Stimulated activated naive CD8-positive, alpha-beta T cell treated with anti-CD3 and anti-CD28 coated beads, Interleukin-15, amount 100 ng/mL, for 72 hours (primary cell): ENCODE measurements at places on chromosomes 7 and 10.
A peak's percentile ranks its signal among the peaks of the same experiment; 100 is the strongest.

GRCh38 chr7:128011131-128011661, 20.0 kb downstream of the LRRC4 start:
- DNase-seq: no peak

DNA sequence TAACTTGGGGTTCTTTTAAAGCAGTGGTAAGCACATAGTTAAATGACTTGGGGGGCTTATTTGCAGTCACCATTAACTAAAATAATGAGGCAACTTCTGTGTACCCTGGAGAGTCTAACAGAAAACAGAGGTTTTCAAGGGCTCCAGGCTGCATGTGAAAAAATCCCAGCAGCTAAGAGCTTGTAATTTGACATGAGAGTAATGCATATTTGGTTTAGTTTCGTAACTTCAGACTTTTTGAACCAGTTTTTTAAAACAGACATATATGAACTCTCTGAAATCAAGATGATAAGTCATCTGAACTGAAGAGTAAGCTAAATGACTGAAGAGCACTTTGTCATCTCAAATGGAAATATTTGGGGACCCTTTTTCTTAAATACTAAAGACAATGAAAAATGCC, 40.2 kb upstream of the IFRD1 start:
- DNase-seq: no peak

GRCh38 chr10:14162061-14162460, 168.7 kb downstream of the FRMD4A start:
- no peak for DNase-seq

GRCh38 chr7:92797693-92798092, 38.7 kb downstream of the CDK6 start:
- no peak for DNase-seq

- DNase-seq: no peak
These were observed 488 bp downstream of the ABCF2 start for GRCh38 chr7:151226560-151226874.

DNA sequence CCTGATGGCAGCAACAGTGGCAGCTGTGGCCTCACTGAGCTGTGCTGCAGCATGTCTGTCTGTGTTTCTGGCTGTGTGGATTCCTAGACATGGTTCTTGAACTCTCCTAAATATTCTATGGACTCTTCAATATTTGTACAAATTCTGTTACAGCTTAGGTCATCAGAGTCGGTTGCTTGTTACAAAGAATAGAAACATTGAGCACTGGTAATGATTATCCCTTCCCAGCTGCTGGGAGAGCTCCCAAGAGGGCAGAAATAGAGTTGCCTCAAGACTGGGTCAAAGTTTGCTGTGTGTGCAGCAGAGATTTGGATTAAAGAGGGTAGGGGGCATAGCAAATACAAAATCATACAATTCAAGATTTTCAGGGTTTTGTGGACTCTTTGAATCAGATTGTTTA, 337.1 kb upstream of the AKR1E2 start:
- no peak for DNase-seq

- DNase-seq: no peak
These were observed 44.6 kb downstream of the WDR37 start for GRCh38 chr10:1100691-1101368.

- DNase-seq: no peak
These were observed 307.4 kb downstream of the FZD1 start for GRCh38 chr7:91571601-91572000.

DNA sequence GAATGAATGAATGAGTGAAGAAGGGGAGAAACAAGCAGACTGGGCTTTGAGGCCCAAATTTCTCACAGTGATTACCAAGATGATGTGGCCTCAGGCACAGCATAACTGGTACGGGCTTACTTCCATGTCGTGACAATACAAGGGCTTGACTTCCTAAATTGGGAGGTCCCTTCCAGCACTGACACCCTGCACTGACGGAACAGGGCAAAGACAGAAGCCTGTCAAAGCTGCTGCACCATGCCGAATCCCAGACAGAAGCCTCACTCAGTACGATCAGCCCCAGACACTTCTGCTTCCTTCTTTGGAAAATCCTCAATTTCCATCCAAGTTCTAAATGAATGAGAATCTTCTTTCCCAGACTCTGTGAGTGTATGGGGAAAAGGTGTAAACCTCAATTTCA, 51.9 kb downstream of the GNA12 start:
- no peak for DNase-seq

- no peak for DNase-seq
These were observed 25.5 kb downstream of the RBM17 start for GRCh38 chr10:6114299-6114698.

DNA sequence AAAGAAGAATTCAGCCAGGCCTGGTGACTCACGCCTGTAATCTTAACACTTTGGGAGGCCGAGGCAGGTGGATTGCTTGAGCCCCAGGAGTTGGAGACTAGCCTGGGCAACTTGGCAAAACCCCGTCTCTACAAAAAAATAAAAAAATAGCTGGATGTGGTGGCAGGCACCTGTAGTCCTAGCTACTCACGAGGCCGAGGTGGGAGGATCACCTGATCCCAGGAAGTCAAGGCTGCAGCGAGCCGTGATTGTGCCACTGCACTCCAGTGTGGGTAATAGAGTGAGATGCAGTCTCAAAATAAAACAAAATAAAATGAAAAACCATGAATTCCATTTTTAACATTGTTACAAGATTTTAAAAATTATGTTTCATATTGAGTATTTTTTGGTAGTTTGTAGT, 988.9 kb upstream of the ZNF722 start:
- DNase-seq: no peak

DNA sequence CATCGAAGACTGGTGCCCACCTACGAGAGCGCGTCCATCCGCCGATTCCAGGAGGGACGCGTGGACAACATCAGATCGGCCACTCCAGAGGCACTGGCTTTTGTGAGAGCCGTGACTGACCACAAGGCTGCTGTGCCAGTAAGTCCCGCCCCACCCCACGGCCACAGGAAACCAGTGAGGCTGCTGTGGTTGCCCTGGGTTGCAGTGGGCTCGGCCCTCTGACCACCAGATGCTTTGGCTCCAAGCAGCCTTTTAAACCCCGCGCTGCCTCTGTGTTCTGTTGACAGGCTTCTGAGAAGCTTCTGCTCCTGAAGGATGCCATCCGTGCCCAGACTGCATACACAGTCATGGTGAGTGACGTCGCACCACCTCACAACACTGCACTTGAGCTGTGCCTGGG, 24.4 kb upstream of the C10orf53 start:
- no peak for DNase-seq

GRCh38 chr10:104445359-104445758, 91.7 kb downstream of the CFAP58 start:
- no peak for DNase-seq

DNA sequence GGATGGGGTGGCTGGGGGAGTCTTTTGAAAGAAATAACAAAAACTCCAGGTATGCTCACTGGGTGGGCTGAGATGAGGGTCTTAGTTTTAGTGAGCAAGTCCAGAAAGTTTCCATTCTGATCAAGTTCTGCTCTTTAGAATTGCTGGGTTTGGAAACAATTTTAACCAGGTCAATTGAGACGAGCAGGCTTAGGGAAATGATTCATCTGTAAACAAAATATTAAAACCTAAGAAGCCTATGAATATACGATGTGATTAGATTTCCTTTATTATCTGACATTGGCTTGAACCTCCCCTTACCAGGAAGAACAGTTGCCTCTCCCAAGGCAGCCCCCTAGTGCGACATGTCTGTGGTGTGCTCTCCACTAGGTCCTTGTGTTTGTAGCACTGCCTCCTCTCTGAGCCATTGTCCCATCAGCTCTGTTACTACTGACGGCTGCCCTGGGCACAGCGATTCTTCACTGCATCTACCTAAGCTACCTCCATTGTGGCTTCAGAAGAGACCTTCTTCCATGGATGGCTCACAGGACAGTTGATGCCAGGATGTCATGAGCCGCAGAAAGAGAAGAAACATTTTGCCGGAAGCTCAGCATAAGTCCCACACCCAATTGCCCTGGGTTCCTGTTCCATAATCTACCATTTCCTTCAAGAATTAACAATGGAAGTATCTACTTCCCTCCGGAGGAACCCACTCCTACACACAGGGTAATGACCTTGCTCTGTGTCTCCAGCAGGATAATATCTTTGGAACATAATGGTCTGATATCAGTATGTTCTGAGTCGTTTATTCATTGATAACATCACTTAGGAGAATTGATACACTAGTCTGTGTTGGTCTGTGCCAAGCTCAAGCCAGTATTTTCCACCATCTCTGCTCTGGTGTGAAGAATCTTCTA, 95.1 kb upstream of the ITGB1 start:
- DNase-seq: no peak

- DNase-seq: no peak
These were observed 354 bp upstream of the FERD3L start for GRCh38 chr7:19145434-19146115.

DNA sequence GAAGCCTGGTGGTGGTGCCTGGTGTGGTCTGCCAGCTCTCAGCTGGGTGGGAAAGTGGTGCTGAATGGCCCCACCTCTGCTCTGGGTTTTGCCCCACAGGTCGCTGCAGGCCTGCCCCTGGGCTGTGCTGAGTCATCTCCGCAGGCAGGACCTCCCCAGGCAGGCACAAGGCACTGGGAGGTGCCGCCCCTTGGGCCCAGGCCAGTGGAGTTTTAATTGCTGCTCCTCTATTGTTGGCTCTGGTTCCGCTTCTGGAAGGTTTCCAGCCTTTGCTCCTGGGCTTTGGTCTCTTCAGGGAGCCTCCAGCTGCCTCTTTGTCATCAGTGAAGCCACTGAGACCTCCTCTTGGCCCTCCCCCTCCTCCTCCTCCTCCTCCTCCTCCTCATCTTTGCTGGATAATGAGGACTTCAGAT, 180.3 kb upstream of the GRB10 start:
- DNase-seq: no peak

DNA sequence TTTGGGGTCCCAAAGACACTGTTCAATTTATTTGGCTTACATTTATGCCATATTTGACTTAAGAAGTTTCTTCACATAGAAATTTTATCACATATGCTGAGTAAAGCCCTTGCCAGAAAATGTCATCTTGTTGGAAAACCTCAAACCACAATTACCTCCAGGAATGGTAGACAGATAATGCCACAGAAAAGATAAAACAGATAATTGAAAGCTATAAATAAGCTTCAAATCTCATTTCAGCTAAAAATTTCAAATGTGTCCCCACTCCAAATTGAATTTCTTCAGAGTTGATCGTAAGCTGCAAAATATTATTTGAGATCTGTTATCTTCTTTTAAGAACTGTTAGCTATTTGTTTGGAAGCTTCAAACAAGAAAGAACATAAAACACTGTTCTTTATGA, 176.4 kb upstream of the PTN start:
- no peak for DNase-seq

GRCh38 chr7:83931968-83932367, 262.6 kb downstream of the SEMA3A start:
- DNase-seq: no peak

DNA sequence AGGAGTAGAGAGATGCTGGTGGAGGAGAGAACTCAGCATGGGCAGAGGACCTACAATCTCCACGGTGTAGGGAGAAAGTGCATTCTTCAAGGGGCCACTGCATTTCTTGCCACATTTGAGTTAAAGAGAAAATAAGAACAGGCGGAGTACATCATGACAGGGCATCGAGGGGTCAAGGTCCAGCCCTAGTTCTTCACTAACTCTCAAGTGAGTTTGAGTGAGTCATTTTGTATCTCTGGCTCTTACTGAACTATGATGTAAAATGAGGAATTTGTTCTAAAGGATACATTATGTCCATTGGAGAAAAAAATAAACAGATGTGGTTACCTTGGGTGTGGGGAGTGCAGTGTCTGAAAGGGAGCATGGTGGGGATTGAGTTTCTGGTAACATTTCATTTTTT, 182.9 kb downstream of the XPNPEP1 start:
- no peak for DNase-seq

- no peak for DNase-seq
These were observed 229.8 kb upstream of the YAE1 start for GRCh38 chr7:39336442-39336841.

DNA sequence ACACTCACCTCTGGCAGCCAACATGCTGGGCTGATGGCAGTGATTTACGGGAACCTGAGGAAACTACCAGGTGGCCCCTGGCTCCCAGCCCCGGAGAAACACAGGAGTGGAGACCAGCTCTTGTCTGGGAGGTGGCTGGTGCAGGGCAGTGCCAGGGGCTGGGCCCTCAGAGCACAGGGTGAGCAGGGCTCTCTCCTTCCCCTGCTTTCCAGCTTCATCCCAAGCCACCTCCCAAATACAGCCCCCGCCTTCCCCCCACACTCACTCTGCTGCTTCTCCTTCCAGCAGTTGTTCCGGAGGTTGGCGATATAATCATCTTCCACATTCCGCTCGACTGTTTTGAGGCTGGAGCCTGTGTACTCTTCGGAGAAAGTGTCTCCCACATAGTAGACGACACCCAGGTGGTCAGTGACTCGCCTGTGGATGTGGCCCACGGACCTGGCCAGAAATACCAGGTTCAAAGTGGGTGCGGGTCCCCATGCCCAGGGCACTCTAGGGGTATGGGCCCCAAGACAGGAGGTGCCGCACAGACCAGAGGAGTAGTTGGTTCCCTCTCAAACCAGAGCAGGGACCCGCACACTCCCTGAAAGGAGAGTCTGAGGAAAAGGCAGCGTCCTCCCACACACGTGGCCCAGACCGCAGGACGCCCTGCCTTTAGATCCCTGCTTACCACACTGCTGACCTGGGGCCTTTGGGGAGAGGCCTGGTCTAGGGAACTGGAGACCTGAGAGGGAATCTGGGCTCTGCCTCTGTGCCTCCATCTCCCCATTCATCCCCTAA, 18.3 kb downstream of the DNAJB12 start:
- DNase-seq: no peak

GRCh38 chr7:16130111-16131110, 290.9 kb downstream of the CRPPA start:
- no peak for DNase-seq

GRCh38 chr10:75660823-75661222, 229.4 kb downstream of the LRMDA start:
- DNase-seq: no peak

- DNase-seq: no peak
These were observed 1057.2 kb downstream of the LRMDA start for GRCh38 chr10:76488602-76489001.

GRCh38 chr7:13062631-13063030, 375.2 kb downstream of the ARL4A start:
- DNase-seq: no peak

DNA sequence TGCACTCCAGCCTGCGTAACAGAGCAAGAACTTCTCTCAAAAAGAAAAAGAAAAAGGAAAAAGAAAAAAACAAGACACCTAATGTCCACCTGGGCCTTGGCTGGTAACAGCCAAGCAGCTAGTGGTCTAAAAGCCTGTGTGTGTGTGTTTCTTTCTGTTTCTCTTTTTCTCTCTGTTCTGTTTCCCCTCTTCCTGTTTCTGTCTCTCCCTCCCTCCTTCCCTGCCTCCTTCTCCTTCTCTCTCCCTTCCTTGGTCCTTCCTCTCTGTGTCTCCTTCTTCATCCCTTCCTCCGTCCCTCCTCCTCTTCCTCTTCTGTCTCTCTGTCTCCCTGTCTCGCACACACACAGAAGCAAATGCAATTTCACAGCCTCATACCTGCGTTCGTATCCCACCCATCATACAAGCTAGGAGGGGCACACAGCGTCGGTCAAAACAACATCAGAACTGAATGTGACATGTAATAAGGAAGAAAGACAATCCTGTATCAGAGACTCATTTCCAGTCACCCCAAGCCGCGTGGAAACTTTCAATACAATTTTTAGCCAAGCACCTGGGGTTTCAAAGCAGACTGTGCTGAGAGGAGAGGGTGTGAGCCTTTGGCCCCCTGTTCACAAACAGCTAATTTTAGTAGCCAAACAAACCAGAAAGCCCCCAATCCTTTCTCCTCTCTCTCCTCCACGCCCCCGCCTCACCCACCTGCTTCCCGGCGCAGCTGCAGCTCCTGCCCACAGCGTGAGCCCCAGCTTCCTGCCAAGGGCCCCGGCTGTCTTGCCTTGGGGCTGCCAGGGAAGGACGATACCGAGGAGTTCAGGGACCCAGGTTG, 50.2 kb upstream of the GNA12 start:
- DNase-seq: peak; percentile 79
